Activated CD4-positive, alpha-beta T cell treated with anti-CD3 and anti-CD28 coated beads, Interleukin-2, amount 50 U/mL, for 48 hours (primary cell): ENCODE measurements at places on chromosomes 11 and 22.

- DNase-seq, result peak; percentile 50
Measured at GRCh38 chr11:1844221-1845094, 5.7 kb downstream of the TNNI2 start.

DNA sequence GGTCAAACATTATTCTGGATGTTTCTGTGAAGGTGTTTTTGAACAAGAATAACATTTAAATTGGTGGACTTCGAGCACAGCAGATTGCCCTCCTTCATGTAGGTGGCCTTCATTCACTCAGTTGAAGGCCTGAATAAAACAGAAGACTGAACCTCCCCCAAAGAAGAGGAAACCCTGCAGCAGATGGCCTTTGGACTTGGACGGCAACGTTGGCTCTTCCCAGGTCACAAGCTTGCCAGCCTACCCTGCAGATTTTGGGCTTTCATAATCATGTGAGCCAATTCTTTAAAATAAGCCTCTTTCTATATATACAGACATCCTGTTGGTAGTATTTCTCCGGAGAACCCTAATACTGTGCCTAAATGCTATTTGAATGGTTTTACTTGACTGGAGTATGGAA lies 432.2 kb upstream of the NARS2 start:
- DNase-seq, result no peak

DNA sequence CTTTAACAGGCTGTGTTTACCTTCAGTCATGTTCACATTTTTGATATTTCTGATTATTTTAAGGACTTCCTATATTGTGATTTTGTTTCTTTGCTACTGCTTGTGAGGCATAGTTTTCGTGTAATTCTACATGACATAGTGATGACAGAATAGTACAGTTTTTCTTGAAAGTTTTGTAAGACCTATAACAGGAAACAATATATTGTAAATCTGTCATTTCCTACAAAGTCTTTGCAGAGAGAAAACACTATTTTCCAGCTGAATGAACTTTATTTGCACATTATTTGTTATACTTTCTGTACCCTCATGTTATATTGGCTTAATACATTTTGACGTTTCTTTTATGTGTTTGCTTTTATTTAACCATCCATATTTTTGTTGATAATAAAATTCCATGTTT lies 191.1 kb downstream of the TMEM135 start:
- DNase-seq, result no peak

- no peak for DNase-seq
Measured at GRCh38 chr11:102138670-102139069, 28.4 kb downstream of the YAP1 start.

DNA sequence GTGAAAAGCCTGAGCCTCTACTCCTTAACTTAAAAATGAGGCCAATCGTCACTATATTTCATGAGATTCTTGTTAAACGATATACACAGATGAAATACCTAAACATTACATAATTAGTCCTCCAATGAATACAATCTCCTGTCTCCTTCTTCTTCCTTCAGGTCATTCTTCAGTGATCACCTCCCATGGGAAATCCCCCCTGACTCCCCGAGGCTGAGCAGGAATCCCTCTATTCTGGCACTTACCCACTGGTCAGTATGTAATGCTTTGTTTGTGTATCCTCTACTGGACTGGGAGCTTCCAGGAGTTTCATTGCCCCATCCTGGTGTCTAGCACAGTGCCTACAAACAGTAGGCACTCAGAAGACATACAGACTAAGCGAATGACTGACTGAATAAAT lies 52.3 kb downstream of the RAB38 start:
- DNase-seq, result no peak

DNA sequence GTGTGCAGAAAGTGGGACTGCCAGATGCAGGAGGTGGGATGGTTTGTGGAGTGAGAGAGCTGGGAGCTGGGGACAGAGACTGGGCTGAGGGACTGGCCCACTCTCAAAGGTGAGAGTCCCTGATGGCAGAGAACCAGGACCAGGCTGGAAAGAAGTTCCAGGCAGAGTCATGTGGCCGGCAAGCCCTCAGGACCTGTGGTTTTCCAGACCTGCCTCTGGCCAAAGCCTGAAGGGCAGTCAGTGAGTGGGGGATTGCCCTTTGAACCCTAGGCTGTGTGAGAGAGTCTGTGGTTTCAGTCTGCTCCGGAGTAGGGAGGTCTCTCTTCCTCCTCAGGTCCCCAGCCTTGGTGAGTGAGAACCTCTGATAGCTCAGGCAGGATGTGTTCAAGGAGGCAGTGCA lies 17.0 kb downstream of the KCNC1 start:
- DNase-seq, result no peak
